Transverse colon (tissue), 4 donors: ENCODE measurements at places on chromosomes 1 and 21. TPM values are rescaled to one million over a fixed set of nuclear protein-coding genes. Genes with fewer than 3 reads are reported as not detected.

DNA sequence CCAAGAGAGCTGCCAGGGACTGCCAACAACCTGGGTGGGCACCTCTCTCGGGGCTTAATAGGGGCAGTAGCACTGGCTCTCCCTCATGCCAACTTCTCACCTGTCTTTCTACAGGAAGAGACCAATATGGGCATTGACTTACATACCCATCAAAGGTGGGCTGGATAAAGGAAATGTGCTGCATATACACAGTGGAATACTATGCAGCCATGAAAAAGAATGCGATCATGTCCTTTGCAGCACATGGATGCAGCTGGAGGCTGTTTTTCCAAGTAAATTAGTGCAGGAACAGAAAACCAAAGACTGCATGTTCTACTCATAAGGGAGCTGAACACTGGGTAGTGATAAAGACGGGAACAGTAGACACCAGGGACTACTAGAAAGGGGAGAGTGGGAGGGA lies 172.5 kb downstream of the URB2 start:
- H3K27ac ChIP-seq = no peak overlapping the region
- no peak for DNase-seq
- no peak overlapping the region for H3K4me3 ChIP-seq

Gene ACP6
- 7.5 TPM for total RNA-seq

Gene LENEP
- total RNA-seq = not detected

Gene FLG2
- total RNA-seq = not detected

- H3K4me1 ChIP-seq = peaks cover 45% of the 10 kb centered on the region
- DNase-seq = no peak
- no peaks in the 10 kb centered on the region for H3K36me3 ChIP-seq
Observed at GRCh38 chr1:25031601-25031965, 101.5 kb upstream of the RUNX3 start.
